ENCODE measurements at places on chromosomes 6 and 20.

DNA sequence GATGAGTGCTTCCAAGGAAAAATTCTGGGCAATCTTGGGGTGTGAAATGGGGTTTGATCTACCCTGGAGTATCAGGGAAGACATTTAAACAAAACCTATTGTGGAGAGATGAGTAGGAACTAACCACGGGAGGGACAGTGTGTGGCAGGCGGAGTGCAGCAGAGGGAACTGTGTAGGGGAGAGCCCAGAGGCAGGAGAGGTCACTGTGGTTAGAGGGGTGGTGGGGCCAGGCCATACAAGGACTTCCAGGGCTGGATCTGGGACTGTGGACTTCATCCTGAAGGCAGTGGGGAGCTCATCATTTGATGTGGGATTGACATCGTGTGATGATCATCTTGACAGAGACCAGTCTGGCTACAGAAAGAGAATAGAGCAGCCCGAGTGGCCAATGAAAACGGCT is 89.0 kb downstream of the TOX2 start:
- no peak for DNase-seq

DNA sequence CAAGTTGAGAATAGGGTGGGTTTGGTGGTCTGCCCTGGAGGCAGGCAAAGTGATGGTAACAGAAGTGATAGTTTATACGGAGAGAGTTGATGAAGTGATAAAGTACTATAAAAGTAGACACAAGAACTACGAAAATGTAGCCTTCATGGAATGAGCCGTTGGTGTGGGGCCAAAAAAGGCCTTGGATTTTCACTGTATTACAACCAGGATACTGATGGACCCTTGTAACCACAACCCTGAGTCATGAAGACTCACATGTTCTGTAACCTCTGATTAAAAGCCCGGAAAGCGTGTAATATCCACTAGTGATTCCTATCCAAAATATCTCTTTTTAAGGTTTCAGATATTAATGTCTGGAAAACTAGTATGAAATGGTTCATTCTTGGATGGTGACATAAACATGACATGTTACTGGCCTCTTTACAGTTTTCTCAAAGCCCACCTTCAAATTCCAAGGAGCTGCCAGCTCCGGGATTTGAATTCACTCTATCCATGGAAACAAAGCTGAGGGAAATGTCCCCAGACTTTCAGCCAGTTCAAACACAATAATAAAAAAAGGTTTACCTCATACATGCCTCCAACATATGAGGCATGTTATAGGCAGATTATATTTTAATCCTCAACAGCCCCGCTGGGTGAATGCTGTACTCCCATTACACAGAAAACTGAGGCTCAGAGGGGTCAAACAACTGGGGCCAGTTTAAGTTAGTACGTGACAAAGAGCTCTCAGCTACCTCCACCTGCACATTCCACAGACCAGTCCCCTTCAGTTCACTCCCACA is 55.4 kb downstream of the MRPL14 start:
- no peak for DNase-seq

DNA sequence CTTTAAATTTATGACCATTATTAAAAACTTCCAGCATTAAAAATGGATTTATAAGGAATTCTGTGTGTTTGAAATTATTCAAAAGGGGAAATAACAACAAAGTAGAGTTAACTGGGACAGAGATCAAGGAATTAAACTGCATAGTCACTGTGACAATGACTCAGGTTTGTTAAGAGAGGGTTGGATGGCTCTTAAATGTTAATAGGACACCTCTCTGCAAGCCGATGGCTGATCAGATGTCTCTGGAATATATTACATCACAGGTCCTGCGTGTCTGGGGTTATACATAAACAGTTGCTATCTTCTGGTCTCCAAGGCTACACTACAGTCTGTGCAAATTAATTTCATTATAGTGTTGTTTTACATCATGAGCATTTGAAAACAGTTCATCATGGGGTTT is 574.3 kb downstream of the COL12A1 start:
- DNase-seq = no peak

GRCh38 chr6:138499303-138500018 is at the start of gene NHSL1:
NHSL1 (minus strand) TSS chr6:138499494; CDS start chr6:138499290, 204 bp downstream.
- no peak for DNase-seq

DNA sequence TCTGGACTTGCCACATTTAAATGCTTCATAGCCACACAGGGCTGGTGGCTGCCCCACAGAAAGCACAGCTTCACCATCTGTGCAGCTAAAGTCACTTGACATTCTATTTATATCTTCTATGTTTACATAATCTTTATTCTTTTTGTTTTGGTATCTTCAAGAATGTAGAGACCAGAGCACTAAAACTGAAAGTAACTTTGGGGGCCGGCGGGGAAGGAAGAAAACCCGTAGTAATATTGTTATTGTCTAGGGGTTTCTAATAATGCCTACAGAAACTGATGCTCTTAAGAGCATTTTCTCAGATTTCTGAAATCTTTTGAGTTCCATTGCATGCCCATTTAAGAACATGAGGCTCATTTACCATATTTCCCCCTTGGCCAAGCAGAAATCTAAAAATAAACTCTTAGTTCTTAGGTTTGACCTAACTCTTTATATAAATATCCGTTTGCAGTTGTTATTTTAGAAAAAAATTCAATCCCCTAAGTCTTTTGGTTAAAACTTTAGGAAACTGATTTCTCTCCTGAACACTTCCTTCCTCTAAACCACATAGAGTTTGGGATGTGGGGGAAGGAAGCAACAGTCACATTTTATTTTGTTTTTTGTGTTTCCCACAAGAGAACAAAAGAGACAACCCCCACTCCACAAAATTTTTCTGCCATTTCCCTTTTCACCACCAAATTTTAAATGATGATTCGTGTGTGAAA is 207.6 kb downstream of the OGFRL1 start:
- DNase-seq = no peak

- no peak for DNase-seq
Observed at GRCh38 chr6:124967444-124967843, 5.2 kb downstream of the RNF217 start.

DNA sequence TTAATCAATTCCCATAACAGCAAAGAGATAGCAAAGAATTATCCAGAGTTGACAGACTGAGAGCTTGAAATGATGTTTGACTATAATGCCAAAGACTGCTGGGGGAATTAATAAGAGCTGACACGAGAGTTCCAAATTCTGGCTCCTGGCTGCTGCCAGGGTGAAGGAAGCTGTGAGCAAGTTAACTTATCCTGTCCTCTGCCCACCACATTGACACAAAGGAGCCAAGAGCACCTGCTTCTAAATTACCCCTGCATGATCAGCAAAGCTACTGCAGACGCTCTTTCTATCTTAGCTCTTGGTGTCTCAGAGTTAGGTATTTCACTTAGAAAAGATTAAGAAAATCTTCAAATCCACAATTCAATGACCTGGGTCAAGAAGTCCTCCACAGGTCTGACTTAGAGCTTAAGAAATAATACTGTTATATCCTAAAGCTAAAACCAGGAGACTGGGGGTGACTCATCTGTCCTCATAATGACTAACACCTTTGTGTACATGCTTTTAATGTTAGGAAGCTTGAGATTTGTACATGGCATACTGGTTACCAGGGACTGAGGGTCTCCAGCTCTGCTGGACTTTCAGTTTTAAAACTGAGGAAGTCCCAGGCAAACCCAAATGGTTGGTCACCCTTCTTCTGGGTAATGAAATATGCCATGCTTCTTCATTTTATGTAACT is 13.2 kb upstream of the FRK start:
- no peak for DNase-seq

DNA sequence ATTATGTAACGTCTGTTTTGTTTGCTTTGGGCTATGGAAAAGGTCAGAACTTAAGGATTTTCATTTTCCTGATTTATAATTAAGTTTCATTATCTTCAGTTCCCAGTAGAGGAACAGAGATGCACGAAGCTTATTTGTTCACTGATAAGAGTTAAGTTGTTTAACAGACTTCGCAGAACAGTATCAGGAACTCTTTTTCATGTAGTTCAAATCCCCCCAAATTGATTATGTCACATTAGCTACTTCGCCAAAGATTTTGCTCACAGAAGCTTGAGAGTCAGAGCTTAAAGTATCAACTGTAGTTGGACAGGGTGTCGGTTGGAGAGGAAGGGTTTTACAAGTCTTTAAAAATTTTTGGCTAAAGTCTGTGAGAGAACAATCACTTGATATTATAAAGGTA is 43.4 kb downstream of the ZHX3 start:
- DNase-seq = no peak
